ENCODE measurements at places on chromosomes 11 and 22.

- DNase-seq, result no peak
Observed at GRCh38 chr22:40039482-40040115, 44.8 kb downstream of the FAM83F start.

- DNase-seq, result no peak
Observed at GRCh38 chr22:43897751-43898261, 6.0 kb upstream of the PNPLA5 start.

- DNase-seq, result peak; percentile 77
Observed at GRCh38 chr22:18060646-18061620, 16.9 kb upstream of the PEX26 start.

- DNase-seq, result no peak
Observed at GRCh38 chr11:5390210-5390609, 6.6 kb downstream of the OR51M1 start.

- peak; percentile 57 for DNase-seq
Observed at GRCh38 chr11:44729063-44729462, 2.3 kb downstream of the TSPAN18 start.
